ENCODE measurements at places on chromosomes 12 and 14.

- DNase-seq: no peak
These were observed 2.2 kb downstream of the ZBTB1 start for GRCh38 chr14:64506721-64507120.

DNA sequence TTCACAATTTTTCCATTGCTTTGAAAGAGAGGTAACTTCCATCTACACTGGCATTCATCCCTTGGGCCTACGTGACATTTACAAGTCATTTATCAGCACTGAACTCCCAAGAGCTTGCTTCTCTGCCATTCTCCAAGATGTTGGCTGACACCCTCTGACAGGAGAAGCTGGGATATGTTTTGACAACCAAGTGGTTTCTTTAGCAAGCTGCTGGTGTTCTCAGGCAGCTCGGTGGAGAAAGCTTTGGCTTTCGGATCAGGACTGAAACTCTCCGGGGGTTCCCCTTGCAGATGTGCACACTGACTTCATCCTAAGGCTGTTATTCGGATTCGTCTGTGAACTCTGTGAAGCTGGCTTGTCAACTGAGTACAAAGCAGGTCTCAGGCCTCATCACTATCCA, 15.7 kb downstream of the KCNA5 start:
- no peak for DNase-seq

- DNase-seq: no peak
These were observed 23.9 kb downstream of the NID2 start for GRCh38 chr14:52044791-52045522.

DNA sequence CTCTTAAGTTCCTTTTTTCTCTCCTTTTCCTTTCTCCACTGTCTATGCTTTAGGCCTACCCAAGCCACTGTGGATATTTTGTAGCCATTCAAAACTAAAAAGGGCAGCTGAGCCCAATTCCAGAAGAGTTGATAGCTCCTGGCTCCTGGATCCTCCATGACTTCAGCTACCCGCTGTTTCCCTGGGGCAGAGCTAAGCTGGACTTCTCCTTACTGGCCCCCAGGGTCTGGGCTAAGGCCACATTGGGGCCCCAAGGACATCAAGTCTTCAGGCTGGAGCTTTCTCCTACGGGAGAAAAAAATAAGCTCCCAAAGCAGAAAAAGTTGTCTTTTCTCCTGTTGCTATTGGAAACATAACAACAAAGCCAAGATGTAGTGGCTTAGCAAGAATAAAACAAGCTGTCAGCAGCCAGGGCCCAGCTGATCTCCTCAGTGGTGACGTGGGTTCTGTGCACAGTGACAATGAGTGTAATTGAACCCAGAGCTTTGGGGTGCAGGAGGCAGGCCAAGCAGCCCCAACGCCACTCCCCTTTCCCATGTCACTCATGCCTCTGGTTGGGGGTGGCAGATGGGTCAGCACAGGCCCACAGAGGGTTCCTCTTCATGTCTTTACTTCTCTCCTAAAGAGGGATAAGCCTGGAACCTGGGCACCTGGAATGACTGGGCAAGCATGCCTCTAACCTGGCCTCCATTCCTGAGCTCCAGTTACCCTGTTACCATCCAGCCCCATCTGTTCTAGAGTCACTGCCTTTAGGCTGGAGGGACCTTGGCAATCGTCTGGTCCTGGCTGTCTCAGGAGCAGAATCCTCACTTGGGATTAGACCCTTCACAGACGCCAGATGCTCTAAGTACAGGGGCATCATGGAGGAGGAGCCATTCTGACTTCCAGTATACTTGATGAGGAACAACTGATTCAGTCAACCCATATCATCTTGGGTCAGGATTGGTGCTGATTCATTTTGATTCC, 171.2 kb downstream of the ZFP36L1 start:
- DNase-seq: no peak

DNA sequence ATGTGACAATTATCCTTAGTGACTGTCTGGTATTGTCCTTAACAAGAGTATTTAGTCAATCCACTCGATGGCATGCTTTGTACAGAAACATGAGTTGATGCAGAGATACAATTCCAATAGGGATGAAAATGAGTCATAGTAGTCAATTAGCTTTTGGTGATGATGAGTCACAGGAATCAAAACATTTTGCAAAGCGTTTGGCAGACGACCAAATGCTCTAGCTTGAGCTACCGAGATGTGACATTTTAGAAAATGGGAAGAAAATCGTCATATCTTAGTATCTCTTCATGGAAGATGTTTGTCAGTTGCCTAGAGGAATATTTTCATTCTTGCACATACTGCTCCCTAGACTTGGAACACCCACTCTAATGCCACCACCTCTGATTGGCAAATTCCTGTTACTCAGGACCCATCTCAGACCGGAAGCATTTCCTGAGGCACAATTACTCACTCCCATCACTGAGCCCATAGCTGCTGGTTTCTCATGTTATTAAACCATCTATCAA, 95.0 kb downstream of the LMNTD1 start:
- no peak for DNase-seq

- DNase-seq: no peak
These were observed 318.1 kb downstream of the ADAMTS20 start for GRCh38 chr12:43233861-43234260.

DNA sequence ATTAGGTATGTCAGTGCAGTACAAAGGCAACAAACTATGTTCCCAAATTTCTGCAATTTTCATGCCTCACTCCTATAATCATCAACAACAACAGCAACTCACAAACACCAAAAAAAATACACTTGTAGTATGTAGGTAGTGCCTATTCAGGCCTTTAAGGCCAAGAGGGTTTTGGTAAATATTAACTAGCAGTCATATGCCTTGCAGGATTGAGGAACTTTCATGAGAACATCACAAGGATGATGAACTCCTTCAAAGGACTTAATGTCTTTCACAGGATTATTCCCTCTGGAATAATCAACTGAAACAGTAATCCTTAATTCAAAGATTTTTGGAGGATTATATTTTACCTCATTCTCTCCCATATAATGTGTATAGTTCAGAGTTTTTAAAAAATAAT, 293.8 kb downstream of the NOVA1 start:
- no peak for DNase-seq

- no peak for DNase-seq
These were observed 16.8 kb downstream of the HIF1A start for GRCh38 chr14:61712137-61712536.

GRCh38 chr12:106601496-106601895, 18.7 kb downstream of the RFX4 start:
- DNase-seq: no peak

GRCh38 chr12:795305-795704, 42.9 kb downstream of the WNK1 start:
- DNase-seq: peak; percentile 13

DNA sequence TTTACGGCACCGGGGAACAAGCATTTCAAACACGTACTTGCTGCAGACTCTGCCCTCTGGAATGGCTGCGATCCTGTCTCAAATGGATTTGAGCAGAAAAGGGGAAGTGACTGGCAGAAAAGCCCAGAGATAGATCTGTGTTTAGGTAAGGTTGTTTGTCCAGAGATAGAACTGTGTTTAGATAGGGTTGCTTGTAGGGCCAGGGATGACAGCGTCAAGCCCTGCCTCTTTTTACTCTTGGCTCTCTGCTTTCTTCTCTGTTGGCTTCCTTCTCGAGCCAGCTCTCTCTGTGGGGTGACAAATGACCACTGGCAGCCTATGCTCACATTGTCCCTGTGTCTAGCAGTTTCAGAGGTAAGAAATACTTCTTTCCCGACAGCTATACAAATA, 11.4 kb downstream of the DGLUCY start:
- no peak for DNase-seq

DNA sequence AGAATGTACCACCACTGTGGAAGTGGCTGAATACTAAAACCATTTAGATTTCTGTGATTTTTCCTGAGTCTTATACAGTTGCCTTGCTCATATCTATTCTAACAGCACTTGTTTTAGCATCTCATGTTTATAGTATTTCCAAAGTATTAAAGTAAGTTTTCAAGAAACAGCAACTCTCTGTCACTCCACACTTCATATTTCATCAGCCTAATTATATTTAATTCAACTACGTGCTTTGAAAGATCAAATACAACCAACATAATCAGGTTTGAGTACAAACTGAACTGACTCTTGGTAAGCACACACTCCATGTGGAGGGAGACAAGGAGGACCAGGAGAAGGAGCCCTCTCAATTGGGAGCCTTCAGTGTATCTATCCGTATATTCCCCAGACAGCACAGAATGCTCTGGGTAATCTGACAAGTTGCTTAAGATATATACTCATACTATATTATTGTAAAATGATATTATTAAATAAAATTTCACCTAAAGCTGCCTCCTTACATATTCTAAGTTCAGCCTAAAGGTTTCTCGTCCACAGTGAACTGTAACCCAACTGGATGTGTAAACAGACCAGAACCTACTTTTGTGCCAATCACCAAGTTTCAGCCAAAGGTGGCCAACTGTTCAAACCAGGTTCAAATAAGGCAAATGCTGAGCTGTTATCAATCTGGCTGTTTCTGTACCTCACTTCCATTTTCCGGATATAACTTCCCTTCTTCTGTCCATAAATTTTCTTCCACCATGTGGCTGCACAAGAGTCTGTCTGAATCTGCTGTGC, 105.0 kb upstream of the RASSF8 start:
- no peak for DNase-seq

DNA sequence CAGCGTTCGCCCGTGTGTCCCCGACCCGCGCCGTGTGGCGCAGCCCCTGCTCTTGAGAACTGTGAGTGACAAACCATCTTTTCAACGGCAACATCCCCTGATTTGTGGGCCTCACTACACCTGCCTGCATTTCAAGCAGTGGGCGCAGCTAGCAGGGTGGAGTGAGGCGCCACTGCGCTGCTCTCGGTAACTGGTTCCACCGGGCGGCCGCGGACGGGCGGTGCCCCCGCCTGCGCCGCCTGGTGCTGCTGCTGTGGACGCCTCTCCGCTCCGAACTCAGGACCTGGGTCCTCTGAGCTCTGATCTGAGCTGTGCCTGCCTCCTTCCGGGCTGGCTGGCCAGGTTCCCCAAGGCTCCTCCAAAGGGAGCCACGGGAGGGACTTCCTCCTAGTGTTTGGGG, 5.9 kb upstream of the DEGS2 start:
- DNase-seq: no peak

DNA sequence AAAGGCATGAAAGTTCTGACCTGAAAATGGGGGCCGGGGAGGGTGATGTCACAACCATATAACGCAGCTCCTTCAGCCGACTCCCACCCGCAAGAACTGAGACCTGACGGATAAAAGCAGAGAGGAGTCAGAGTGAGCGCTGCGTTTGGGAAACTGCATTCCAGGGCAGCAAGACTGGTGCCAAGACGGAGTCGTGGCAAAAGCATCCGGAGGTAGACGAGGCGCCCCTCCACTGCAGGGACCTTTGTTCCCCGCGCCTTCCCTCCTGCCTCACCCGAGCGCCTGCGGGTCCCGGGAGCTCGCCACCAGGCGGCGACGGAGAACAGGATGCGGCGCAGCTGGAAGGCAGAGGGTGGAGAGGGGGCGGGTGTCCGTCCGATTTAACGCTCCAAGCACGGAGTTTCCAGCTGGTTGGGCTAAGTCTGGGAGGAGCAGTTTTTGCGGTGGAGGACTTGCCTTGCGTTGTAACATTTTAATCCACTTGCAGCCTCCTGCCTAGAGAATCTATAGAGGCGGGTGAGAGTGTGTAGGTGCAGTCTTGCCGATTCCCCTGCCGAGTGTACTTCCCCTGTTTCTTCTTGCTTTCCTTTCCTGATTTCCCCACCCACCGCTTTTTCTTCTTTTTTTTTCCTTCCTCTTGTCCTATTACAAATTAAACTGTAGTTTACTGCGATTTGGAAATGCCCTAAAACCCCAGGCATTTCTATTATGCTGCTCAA, 1.2 kb upstream of the CPNE8 start:
- DNase-seq: no peak

DNA sequence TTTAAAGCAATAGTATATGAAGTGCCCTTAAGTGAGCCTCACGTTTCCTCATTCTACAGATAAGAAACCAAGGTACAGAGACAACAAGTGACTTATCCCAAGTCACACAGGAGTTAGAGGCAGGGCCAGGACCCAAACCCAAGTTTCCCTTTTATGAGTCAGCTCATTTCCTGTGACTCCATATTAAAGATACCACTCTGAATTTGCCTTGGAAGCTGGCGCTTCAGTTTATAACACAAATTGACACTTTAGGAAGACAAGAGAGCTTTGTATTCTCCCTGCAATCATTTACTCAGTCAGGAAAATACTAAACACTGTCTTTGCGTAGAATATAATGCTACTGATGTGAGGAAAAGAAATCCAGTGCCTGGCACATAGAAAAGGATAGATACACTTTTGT, 43.2 kb downstream of the MYBPC1 start:
- no peak for DNase-seq

GRCh38 chr12:84341467-84342193, 571.0 kb downstream of the SLC6A15 start:
- no peak for DNase-seq

DNA sequence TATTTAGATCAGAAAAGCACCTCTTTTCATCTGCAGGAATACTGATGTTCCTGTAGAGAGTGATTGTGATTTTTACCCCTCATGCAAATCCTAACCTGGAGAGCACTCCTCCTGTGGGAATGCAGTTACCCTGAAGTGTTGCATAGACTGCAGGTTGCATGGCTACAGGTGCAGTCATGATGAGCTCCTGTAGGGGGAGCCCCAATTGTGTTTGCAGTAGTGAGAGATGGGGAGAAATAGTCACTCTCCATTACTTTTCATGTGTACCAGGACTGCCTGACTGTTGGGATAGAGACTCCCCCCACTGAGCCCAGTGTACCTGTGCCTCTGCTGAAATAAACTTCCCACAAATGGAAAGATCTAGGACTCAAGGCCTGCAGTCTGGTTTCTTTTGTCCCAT, 1086.5 kb downstream of the SLC6A15 start:
- no peak for DNase-seq

GRCh38 chr12:106369624-106370346, 12.2 kb downstream of the POLR3B start:
- no peak for DNase-seq
